Epithelial cell of prostate (primary cell): ENCODE measurements at places on chromosomes 16 and 17.

DNA sequence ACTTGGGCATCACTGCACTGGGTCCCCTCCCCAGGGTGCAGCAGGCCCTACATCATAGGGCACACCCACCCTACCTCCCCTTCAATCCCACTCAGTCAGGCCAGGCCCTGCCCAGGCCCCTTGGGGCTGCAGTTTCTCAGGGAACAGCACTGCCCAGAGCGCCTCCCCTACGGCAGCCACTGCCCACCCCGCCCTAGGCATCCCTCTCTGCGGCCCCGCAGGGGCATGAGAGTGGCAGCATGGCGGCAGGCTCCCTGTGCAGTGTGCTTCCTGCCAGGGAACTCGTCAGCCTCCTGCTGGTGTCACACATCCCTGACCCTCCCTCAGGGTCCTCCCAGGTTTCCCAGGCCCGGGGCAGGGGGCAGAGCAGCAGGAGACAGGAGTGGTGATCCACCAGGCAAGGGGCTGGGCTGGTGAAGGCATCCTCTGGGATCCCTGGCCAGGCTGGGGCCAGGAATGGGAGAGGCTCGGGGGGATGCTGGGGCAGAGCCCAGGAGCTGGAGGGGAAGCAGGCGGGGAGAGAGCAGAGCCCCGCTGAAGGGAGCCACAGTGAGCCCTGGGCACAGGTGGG, 16.2 kb upstream of the BAHCC1 start:
- DNase-seq = no peak

DNA sequence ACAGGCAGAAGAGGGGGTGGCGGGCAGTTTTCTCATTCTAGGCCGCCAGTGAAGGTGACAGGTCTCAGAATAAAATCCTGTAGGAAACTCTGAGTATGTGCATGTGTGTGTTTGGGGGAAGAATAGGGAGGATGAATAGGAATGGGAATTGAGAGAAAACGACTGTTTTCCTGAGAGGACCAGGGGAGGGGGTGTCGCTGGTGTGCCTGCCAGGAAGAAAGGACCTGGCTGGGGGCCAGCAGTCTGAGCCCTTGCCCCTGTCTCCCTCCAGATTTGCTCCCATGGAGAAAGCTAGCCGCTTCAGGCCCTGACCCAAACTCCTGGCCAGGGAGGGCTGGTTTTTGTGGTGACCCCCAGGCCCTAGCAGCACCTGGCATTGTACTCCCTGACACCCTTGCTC, 14.4 kb downstream of the C17orf50 start:
- no peak for DNase-seq

DNA sequence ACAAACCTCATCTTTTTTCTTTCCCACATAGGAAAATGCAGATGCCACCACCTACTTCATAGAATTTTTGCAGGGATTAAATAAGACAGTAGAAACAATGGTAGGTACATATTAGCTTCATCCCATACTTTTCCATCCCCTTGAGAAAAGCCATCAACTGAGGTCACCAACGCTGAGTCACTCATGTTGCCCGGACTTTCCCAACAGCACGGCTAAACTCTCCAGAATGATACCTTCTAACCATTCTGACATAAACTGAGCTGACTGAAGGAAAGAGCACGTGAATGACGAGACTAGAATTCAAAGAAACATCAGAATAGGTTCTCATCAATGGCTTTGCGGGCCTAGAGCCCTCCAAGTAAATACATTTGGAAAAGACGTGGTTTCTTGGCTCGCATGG, 146.0 kb upstream of the RCVRN start:
- DNase-seq = no peak

GRCh38 chr17:27721797-27722196, 78.5 kb downstream of the NOS2 start:
- DNase-seq = no peak

- no peak for DNase-seq
Observed at GRCh38 chr16:23867566-23867965, 31.8 kb downstream of the PRKCB start.

DNA sequence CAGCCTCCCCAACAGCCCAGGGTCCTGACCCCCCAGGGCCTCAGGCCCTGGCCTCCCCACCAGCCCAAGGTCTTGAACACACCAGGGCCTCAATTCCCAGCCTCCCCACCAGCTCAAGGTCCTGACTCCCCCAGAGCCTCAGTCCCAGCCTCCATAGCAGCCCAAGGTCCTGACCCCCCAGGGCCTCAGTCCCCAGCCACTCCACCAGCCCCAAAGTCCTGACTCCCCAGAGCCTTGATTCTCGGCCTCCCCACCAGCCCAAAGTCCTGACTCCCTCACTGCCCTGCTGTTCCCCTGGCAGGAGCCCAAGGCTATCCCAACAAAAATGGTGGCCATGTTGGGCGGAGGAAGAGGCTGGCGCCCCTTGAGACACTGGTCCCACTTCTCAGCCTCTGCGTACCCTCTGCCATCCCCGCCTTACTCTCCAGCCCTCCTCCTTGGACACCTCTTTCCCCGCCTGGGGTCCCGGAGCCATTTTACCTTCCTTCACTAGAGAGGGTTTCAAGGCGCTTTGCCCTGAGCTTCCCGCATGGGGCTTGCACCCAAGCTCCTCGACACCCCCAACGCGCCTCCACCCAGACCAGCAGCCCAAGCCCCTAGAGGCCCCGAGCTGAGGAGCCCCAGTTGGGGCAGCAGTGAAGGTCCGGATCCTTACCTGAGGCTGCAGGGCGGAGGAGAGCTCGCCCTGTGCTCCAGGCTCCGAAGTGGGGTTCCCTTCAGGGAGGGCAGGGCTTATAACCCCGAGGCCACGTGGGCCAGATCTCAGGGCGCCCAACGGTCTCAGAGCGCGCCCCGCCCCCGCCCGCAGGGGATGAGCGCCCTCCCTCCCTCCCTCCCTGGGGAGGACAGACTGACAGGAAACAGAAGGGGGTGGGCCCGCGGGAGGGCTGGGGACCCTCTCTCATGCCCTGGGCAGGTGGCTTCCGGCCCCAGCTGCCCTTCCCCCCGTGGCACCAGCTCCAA, 3.5 kb upstream of the TSPOAP1 start:
- no peak for DNase-seq

DNA sequence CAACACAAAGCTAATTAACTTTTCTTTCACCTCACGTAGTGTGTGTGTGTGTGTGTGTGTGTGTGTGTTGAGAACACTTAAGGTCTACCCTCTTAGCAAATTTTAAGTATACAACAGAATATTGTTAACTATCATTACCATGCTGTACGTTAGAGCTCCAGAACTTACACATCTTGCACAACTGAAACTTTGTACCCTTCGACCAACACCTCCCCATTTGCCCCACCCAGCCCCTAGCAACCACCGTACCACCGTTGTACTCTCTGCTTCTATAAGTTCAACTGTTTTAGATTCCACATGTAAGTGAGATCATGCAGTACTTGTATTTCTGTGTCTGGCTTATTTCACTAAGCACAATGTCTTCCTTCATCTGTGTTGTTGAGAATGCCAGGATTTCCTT, 28.1 kb upstream of the MLYCD start:
- DNase-seq = no peak

GRCh38 chr16:8882725-8883377, 700 bp downstream of the LITAFD start:
- DNase-seq = no peak

GRCh38 chr17:75754378-75755204, 10.4 kb downstream of the GALK1 start:
- no peak for DNase-seq

DNA sequence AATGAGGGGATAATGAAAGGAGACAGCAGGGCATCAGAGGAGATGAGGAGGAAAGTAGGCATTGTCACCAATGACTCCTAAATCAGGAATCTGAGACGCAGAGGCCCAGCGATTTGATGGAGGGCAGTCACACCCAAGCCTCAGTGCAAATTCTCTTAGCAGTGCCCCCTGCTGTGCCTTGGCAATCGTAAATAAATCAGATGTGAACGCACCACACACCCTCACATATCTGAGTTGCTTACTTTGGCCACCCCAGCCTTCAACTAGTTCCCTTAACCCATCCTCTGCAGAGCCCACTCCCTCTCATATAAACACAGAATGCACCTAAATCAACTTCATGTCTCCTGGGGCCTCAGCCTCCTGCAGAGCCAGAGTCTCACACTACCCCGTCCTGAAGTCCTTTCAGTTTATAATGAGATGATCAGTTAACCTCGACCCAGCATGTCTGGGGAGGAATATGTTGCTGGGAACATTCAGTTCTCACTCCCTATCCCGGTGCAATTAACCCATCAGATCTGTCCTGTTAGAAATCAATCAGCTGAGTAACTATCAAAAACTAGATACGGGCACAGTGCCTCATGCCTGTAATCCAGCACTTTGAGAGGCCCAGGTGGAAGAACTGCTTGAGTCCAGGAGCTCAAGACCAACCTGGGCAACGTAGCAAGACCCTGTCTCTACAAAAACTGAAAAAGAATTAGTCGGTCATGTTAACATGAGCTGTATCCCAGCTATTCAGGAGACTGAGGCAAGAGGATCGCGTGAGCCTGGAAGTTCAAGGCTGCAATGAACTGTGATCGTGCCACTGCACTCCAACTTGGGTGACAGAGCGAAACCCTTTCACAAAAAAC, 78.4 kb downstream of the SLC39A11 start:
- no peak for DNase-seq

DNA sequence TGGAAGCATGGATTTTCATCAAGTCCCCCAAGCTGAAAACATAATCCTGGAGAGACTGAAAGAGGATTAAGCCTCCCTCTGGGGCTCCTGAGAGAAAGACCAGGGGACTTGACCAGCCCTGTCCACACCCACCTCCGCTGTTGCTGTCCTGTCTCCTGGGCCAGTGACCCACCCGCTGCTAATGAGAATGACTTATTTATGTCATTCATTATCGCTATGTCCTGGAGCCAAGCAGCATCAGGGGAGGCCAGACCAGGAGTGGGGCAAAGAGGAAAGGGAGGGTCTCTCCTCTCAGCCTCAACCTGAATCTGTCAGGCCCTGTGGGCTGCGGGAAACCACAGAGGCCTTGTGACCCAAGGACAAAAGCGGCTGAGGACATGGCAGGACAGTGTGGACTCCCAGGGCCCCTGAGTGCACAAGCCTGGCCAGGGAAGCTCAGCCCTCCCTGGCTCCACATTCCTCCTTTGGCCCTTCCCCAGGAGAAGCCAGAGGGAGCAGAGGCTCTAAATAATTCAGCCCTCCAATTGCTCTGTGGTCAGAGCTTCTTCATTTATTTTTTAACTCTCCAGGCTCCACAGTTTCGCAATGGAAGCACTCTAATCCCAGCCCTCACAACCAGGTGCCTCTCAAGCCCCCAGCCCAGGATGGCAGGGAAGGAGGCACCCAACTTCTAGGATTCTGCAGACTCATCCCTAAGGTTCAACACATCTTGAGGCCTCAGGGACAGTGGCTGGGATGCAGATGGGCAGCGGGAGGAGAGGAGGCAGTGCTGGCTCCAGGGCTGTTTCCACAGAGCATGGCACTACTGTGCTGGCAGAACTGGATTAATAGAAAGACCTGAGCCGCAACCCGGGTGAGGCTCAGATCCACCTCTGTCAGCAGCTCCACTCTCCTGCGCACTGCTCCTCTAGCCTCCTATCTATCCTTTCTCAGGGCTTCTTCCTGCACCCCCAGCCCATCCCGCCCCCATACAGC, 19.1 kb downstream of the CUEDC1 start:
- no peak for DNase-seq

- DNase-seq = no peak
Observed at GRCh38 chr16:1298406-1298805, 11.0 kb upstream of the UBE2I start.

DNA sequence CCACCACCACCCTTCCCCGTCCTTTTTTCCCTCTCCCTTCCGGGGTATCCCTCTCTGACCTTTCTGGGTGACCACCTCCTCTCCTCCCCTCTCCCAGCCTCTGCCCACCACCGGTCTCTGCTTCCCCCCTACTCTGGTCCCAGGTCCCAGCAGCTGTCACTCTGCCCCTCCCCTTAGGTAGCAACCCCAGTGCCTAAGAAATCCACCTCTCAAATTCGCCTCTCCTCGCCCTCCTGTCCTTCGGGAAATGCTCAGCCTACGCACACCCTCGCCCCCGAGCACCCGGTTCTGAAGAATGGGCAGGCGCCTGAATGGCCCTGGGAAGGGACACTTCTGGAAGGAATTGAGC, 775 bp upstream of the SP6 start:
- no peak for DNase-seq
